Hindlimb muscle (tissue), 1 donor: ENCODE measurements at places on chromosomes 4 and X.

DNA sequence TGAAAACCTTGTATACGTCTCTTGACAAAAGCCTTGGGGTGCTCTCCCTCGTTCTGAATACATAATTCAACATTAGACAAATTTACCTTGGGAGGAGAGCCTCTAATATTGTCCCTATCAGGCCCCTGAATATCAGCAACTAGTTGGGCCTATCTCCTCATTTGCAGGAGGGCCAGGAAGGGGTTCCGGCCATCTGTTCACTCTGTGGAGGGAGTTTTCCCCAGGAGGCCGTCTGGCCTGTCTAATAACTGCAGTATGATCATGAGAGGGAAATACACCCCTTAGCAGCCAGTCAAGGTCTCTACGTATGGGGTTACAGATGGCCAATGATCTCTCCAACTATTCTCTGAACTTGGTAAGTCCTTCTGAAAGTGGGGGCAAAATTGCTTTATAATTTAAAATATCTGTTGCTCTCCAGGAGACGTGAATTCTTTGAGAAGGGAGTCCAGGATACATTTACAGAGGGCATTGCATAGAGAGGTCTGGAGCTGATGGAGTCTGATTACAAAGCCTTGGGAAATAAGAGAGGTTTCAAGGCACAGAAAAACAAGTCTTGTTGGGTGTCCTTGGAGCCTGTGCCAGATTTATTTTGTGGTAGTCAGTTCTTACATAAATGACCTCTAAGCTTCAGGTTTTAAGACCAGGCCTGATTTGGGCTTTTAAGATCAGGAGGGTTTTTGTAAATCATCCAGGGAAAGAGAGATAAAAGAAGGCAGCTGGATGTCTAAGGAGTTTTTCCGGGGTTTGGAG lies 48.2 kb upstream of the UXT start:
- DNase-seq: no peak

DNA sequence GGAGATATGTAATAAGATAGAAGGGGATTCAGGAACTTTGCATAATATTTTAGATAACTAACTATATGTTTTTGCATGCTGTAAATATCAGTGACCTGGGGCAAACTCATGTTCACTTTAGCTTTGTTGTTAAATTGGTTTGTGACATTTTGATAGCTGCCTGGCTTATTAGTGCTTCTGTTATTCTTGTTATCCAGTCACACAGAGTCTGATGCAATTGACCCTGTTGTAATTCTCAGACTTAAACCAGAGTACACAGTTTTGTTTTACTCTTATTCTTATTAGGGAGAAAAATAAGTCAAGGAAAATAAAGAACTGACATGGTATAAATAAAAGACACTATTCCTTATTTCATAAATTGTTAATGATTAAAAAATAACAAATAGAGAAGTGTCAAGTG lies 516.7 kb upstream of the SLIT2 start:
- DNase-seq: no peak

DNA sequence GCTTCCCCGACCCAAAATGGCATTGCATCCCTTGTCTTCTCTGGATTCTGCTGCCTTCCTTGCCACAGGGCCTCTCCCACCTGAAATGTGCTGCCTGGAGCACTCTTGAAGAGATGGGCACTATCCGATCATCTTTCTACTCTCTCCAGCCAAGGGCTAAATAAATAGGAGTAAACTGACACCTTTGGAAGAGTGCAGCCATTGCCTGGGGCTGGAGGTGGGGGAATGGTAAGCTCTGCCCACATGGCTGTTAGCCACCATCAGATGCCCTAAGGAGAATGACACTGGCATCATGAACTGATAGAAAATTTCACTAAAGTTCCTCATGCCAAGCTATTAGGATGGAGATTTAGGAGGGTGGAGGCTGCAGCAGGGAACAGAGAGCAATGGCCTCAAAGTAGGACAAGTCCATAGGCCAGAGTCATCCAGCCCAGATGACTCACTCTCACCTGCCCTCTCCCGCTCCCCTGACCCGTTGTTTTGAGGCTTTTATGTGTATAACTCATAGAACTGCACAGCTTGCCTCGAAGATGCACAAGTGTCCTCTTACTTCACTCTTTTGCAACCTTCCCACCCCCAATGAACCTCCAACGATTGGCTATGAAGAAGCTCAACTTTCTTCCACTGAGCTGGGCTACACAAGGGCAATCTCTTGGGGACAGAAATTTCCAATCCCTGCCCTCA lies 822 bp upstream of the PFKFB1 start:
- DNase-seq: no peak

DNA sequence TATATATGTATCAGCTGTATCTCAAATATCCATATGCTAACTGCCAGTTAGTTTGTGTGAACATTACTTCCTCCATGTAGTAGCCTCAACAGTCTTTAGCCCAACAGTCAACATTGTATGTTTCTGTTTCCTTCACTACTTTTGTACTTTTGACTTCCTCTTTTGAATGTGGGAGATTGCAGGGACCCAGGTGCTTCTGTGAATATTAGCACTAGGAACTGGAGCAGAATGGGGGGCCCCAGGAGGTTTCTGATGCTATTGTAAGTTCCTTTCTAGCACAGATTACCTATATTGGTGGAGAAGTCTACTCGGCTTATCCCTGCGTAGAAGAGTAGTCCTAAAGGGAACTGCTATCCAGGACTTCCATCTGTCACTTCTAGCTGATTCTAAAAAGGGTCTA lies 2.3 kb downstream of the PLAC8 start:
- DNase-seq: no peak

DNA sequence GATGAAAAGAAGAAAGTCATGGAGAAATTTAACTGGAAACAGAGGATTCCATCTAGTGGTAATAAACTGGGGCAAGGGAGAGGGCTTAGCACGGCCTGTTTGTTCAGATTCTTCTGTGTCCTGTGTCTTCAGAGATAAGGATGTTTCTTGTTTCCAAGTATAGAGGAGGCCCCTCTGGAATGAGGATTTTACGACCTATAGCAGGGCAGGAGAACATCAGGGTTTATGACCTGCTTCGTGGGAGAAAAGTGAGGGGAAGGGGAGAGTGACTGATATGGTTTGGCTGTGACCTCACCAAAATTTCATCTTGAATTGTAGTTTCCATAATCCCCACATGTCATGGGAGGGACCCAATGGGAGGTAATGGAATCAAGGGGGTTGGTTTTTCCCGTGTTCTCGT lies 93.0 kb upstream of the LDB2 start:
- DNase-seq: no peak

DNA sequence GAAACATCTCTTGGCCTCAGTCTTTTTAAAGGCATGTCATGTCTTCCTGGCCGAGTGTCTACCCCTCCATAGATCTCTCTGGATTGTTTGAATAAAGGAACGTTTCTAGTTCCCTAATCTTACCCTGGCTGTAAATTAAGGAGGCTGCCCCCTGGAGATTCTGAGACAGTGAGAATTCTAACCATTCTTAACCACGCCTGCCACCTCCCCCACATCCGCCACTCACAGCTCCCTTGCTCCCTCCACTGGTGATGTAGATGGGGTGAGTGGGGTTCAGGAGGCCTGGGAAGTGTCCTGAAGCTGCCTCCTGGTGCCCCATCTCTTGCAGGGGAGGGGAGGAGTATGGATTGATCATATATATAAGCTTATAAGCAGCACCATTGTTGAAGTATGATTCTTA lies 48.0 kb upstream of the TRIM2 start:
- no peak for DNase-seq

- DNase-seq: no peak
These were observed 28.3 kb downstream of the FAT1 start for GRCh38 chr4:186695392-186695791.

DNA sequence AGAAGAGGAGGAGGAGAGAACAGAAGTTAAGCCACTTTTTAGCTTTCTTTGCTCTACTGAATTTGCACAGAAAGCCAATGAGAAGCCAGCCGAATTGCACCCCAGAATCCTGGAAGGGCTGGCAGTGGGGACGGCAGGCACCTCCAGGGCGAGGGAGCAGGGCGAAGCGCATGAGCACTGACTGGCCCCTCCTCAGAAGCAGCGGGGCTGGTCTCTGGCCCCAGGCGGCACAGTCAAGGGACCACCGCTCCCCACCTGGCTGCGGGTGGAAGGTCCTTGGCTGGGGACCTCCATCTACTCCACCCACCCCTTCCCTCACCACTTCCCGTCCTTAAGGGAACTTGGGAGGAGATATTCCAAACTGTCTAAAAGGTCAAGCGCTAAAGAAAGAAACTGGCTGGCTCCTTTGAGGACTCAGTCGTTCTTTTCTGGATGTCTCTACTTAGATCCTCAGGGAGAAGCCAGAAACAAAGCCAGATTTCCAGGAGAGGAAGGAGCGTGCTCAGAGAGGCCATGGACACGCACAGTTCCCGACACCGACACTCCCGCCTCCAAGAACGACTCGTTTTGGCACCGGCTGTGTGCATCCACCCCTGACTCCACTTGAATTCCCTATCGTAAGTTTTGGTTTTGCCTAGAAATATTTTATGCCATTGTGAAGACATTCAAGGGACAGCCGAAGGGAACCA lies 59.5 kb upstream of the CRMP1 start:
- no peak for DNase-seq

DNA sequence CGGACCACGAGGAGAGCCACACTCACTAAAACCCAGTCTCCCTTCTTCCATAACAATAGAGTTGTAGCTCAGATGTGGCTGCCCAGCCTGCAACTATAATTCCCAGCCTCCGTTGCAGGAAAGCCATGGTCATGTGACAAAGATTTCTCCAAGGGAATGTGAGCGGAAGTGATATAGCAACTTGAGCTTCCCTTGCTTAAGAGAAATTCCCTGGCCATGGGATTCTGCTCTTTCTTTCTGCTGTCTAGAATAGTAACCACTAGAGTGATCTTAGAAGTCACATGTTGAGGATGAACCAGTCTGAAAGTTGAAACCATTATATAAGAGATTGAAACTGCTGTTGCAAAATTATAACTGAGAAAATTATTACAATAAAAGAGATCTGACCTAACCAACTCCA lies 86.4 kb upstream of the MED14 start:
- no peak for DNase-seq

GRCh38 chr4:3690551-3691152 lies 75.5 kb upstream of the ADRA2C start:
- no peak for DNase-seq

DNA sequence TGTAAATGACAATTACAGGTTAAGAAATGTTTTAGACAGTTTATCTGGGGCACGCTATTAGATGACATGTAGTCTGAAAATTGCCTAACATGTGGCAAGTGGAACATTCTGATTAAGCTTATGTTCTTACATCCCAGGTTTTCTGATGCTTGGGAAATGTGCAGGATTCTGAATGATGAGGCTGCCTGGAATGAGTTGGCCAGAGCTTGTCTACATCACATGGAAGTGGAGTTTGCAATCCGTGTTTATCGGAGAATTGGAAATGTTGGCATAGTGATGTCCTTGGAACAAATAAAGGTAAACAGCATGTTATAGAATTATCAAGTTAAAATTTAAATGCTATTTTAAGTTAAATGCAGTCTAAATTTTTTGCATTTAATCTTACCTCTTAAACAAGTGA lies 49.3 kb downstream of the WDR19 start:
- no peak for DNase-seq
